ENCODE measurements at places on chromosomes 1 and 21.

GRCh38 chr21:38790059-38790458, 15.7 kb upstream of the ETS2 start:
- no peak for DNase-seq

DNA sequence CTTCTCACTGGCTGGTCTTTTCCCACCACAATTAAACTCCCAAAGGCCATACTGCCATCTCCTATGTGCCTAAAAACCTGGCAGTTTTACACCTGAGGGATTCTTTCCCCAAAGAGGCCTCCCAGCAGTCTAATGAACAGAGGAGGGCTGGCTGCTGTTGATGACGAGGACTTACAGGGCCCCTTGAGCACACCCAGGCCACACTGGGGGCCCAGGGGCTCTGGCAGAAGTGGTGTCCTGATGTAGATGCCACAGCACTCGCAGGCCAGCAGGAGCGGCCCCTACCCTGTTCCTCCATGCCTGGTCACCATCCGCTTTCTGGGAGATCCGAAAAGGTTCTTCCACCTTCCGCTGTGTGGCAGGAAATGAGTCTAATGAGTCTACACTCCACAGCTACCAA, 24.2 kb downstream of the POFUT2 start:
- no peak for DNase-seq

GRCh38 chr1:41138549-41138948, 103.6 kb downstream of the SCMH1 start:
- DNase-seq: no peak

DNA sequence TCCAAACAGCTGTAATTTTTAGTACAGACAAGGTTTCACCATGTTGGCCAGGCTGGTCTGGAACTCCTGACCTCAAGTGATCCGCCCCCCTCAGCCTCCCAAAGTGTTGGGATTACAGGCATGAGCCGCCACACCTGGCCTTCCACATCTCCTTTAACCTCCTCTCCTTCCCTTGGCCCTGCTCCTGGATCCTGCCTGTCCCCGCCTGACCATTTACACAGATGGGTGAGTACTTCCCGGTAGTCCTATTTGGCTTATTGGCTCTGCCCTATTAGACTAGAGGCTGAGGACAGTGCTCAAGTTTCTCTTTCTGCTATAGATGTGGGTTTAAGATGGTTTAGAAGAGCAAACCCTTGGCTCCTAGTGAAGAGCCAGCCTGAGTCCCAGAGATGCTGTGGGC, 7.1 kb downstream of the PTPN7 start:
- DNase-seq: no peak
